ENCODE measurements at places on chromosomes 2 and 18.

- DNase-seq, result no peak
These were observed 124.6 kb downstream of the COPS8 start for GRCh38 chr2:237210297-237210696.

DNA sequence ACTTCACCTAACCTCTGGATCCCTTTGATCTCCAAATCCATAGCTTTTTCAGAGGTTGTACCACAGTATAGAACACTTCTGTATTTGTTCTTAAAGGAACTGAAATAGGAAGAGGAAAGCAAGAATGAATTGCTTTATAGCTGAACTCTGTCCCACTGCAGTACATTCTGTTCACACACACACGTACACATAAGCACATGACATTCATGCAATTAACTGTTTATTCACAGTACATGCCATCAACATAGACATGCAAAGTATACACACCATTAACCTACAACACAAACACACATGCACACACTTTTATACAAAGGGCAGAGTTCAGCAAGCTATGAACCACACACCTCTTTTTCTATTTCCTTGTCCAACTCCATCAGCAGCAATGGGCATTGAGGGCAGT, 43.2 kb downstream of the MRPL33 start:
- DNase-seq, result no peak

GRCh38 chr2:11629851-11630250, 40.1 kb downstream of the NTSR2 start:
- no peak for DNase-seq

DNA sequence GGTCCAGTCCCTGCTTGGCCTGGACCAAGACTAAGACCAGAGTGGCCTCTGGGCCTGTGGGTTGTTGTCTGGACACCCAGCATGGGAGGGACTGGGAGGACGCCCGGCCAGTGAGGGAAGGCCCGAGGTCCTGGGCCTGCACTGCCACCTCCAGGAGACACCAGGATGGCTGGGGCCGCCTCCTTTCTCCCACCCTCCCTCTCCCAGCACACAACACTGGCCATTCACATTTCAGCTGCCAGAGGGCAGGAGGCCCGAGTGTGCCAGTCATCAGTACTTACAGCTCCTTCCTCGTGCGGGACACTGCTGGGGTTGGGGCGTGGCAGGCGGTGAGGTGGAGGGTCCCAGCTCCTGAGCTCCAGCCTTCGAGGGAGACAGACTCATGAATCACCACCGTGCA, 133.5 kb downstream of the ASB1 start:
- DNase-seq, result no peak

GRCh38 chr2:25851740-25852503, 26.4 kb downstream of the ASXL2 start:
- peak; percentile 83 for DNase-seq

- DNase-seq, result no peak
These were observed 446.3 kb downstream of the LPIN1 start for GRCh38 chr2:12192762-12193161.

- peak; percentile 19 for DNase-seq
These were observed 64.9 kb upstream of the OTOS start for GRCh38 chr2:240205348-240205747.

All from non-pigmented ciliary epithelial cell (primary cell).